ENCODE measurements at places on chromosomes 11 and 22. TPM values are rescaled to one million over a fixed set of nuclear protein-coding genes. Genes with fewer than 3 reads are reported as not detected.

Gene CCDC188
- not detected for total RNA-seq

Gene SHISA8
- 0.31 TPM for total RNA-seq

Gene RNF141
- 25.8 TPM for total RNA-seq

Gene DNHD1
- total RNA-seq = 2.2 TPM

Gene KRTAP5-11
- total RNA-seq = not detected

Gene ZNF214
- total RNA-seq = 0.79 TPM

Gene SAA4
- not detected for total RNA-seq

Gene INPP5J
- total RNA-seq = 0.44 TPM

Gene RFPL1
- not detected for total RNA-seq

Gene GLYATL1
- total RNA-seq = not detected

Gene MS4A6E
- not detected for total RNA-seq

Gene OTOG
- not detected for total RNA-seq

Gene C11orf16
- not detected for total RNA-seq

Gene OR56A1
- total RNA-seq = not detected

Data from A549 treated with Mapracorat at 1 μM for 4 hours (cell line).